GM23248 (cell line): ENCODE measurements at places on chromosomes 7 and 10. TPM values are rescaled to one million over a fixed set of nuclear protein-coding genes. Genes with fewer than 3 reads are reported as not detected.

GRCh38 chr7:19439517-19439916 lies 269.3 kb downstream of the POLR1F start:
- DNase-seq: no peak

- no peak for DNase-seq
These were observed 14.3 kb downstream of the ZMIZ2 start for GRCh38 chr7:44762726-44763522.

RPEL1 gene
- total RNA-seq: not detected in 2 replicates

KAZALD1 gene
- total RNA-seq: 42.6 and 62.6 TPM in 2 replicates

NKX1-2 gene
- total RNA-seq: not detected in 2 replicates

LRRTM3 gene
- total RNA-seq: not detected in 2 replicates
